ENCODE measurements at places on chromosomes 16 and 17. TPM values are rescaled to one million over a fixed set of nuclear protein-coding genes. Genes with fewer than 3 reads are reported as not detected.

DNA sequence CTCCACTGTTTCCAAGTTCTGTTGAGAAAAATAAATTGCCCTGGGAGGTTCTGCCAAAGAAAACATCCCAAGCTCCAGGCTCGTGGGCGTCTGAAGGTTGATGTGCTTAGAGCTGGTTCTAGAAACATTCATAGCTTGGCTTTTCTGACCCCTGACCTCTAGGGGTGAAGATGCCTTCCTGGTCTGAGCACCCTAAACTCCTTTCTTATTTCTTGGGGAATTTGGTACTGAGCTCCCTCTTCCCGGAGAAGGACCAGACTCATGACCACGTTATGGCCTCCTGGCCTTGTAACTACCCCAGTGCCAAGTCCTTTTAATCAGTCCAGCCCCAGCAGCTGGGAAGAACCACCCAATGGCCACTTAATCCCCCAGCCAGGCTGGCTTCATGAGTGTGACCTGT, 66.4 kb downstream of the MYH11 start:
- no peak for DNase-seq

- DNase-seq = no peak
Observed at GRCh38 chr17:1650731-1651558, 1.3 kb upstream of the RILP start.

- no peak for DNase-seq
Observed at GRCh38 chr16:89047331-89048089, 46.1 kb upstream of the ACSF3 start.

- no peak for DNase-seq
Observed at GRCh38 chr16:54077050-54077821, 209.4 kb downstream of the IRX3 start.

DNA sequence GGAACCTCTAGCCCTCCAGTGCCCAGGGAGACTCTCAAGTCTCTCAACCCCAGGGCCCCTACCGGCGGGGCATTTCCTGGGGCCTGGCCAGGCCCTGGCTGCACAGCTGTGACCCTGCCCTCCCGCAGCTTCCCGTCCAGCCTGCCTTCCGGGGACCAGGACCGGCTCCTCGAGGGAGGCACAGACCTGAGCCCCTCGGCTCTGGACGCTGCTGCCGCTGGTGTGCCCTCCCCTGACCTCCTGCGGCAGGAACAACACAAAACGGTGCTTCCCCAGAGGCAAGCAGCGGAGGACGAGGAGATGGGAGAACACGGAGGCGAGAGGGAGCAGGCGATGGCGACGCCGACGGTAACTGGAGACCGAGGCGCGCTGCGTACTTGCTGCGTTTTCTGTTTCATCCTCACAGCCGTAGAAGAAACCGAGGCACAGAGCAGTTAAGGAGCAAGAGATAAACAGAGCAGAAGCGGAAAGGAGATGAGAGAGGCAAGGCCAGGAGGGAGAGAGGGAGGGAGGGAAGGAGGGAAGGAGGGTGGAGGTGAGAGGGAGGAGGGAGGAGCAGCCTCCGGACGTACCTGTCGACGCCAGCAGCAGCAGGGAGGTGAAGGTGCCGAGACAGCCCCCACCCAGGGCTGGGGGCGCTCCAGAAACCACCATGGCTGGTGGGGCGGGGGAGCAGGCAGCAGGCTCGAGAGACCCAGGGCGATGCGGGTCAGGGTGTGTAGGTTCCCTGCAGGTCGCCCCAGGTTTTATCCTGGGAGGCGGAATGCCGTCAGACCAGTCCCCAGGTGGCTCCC, at the start of gene PRSS22:
Gene PRSS22 (minus strand): TSS at position 720 of the 794 bp plus-strand sequence. CDS start 66 bp downstream, at position 654.
- no peak for DNase-seq

DNA sequence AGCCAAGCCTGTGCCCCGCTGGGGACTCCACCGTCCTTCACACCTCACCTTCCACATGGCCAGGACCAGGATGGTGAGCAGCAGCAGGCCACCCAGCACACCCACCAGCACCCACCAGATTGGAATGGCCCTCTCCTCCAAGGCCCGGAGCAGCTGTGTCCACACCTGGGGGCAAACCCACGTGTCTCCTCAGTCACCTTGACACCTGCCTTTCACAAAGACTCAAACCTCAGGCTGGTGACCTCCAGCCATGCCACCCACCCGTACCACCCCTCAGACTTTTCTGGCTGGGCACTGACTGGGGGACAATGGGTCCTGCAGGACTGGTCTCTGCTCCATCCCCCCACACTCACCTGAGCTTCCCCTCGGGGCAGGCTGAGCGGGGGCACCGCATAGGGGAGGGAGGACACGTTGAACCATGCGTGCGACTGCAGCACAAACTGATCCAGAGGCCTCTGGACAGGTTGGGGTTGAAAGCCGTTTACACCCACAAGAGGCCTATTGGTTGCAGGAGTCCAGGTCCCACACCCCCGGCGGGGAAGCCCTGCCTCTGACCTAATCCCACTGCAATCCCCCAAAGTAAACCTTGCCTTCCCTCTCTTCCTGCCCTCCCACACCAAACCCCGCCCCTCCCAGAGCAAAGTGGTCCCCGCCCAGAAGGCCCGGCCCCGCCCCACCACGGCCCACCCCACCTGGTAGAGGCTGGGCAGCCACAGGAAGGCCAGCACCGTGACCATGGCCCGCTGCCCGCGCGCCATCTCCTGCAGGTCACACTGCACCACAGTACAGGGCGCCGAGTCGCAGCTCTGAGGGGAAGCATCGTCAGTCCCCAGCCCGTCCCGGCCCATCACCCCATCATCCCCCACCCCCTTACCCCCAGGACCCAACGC, 10.9 kb upstream of the FAM171A2 start:
- DNase-seq = no peak

- DNase-seq = no peak
Observed at GRCh38 chr17:75315541-75316243, 26.5 kb upstream of the SLC25A19 start.

DNA sequence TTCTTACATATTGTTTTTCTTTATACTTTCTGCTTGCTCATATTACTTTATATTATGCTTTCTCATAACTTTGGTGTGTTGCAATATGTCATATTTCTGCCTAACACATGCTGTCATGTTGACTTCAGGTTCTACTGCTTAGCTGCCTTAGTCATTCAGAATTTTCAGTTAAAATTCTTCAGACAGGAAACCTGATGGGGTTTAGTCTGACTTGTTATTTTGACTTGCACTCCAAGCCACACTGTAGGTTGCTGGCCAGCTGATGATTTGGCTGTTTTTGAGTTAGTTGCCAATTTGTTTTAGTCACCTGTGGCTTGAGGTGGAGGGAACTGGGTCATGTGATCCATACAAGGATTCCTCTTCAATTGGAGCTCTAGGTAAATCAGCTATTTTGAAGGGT, 315.4 kb downstream of the MAP2K6 start:
- no peak for DNase-seq

DNA sequence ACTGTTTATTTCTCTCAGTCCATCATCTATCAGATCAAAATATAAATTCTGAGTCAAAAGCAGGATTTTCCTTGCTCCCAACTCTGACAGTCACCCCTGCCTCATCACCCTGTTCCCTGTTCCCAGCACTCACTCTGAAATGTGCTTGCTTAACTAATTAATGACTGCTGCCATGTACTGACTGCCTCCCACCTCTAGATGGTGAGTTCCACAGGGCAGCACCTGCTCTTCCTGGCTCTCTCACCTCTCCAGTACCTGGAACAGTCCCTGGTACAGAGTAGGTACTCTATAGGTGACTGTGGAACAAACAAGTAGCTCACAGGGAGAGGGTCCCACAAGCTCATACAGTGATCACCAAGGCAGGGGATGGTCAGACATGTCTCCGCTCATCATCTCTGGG, 114.3 kb upstream of the C16orf82 start:
- DNase-seq = no peak

DNA sequence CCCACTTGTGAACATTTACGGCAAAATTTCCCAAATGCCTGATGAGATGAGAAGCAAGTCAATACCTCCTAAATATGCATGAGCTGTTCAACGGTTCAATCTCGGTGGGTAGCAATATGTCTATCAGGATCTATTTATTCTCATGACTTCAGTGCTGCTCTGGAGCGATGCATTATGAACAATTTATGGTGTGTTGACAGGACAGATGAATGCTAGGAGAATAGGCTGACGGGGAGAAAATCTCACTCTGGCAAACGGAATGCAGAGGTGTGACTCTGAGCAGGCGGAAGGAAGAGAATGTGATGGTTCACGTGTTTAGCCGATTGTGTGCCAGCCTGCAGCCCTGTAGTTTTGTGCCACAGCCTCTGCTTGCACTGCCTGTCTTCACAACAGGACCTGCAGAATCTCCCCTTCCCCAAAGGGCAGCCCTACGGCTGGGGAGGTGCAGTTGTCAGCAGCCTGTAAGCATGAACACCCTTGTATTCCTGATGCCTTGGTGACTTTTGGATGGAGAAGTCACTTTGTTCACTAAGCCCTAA, 345.2 kb downstream of the PHKB start:
- no peak for DNase-seq

DNA sequence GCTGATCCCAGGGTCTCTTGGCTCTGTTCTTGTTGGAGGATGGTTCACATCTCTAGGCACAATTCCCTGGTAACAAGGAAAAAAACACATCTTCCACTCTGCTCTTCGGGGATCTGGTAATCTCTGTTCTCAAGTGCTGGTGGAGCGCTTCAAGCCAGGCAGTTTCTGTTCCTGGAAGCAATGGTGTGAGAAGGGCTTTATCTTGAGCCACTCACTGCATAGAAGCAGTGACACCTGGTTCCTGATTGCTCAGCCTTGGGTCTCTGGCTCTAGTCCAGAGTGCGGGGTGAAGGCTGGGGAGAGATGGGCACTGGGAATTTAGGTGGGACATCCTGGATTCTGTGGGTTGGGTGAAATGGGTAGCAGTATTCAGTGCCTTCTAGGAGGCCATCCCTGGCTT, 14.1 kb downstream of the AKAP1 start:
- DNase-seq = no peak

GRCh38 chr17:10169290-10169689, 29.1 kb downstream of the GAS7 start:
- no peak for DNase-seq

DNA sequence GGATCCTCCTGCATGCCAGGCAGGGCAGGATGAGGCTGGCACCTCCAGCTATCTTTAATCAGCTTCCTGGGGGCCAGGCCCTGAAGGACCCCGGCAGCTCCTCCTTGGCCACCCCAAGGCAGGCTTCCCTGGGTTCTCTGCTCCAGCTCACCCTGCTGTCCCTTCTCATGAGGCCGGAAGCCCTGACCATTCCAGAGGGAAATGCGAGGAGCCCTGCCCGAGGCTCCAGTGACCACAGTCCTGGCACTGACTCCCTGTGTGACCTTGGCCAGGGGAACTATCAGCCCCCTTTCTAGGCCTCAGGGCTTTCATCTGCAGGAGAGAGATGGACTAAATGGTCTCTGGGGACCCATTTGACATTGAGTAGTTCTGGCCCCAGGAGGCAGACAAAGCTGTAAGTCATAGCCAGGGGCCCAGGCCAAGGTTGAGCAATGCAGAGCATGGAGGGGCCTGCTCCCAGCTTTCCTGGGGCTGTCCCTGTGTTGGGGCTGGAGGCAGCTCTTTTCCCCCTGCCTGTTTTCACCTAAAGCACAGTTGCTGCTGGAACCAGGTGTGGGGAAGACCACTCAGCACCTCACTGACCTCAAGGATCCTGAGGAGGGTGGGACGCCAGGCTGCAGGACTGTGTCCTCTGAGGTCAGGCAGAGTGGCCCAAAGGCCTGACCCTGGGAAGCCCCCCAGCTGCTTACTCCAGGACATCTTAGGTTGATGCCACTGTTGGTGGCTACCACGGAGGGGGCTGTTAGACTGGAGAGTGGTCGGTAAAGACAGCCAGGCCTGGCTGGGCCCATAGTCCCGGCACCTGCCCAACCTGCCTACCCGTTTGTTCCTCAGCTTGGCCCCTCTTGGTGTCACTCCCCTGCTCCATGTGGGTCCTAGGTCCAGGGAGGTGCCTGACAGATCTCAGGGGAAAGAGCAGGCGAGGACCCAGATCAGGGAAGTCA, 8.1 kb downstream of the KCNH6 start:
- DNase-seq = no peak

- no peak for DNase-seq
Observed at GRCh38 chr17:61158376-61158775, 241.3 kb upstream of the TBX2 start.

- DNase-seq = no peak
Observed at GRCh38 chr16:17318238-17318637, 152.5 kb downstream of the XYLT1 start.

DNA sequence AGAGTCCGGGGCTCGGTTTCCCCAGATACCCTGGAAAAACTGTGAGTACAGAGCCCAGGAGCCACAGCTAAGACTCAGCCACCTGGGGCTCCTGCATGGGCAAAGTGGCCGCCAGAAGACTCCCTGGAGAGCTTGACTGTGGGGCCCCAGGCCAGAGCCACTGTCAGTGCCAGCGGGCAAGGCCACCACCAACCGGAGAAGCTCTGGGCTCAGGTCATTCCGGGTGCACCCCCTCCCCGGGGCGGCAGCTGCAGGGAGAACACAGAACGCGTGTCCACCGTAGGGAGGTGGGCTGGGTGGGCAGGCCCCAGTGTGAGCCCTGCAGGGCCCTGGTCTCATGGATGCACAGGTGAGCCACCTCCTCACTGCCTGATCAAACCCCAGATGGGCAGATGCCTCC, 22.3 kb upstream of the RBFOX3 start:
- no peak for DNase-seq

GRCh38 chr17:34012709-34013375, 242.2 kb upstream of the CCL2 start:
- DNase-seq = no peak

DNA sequence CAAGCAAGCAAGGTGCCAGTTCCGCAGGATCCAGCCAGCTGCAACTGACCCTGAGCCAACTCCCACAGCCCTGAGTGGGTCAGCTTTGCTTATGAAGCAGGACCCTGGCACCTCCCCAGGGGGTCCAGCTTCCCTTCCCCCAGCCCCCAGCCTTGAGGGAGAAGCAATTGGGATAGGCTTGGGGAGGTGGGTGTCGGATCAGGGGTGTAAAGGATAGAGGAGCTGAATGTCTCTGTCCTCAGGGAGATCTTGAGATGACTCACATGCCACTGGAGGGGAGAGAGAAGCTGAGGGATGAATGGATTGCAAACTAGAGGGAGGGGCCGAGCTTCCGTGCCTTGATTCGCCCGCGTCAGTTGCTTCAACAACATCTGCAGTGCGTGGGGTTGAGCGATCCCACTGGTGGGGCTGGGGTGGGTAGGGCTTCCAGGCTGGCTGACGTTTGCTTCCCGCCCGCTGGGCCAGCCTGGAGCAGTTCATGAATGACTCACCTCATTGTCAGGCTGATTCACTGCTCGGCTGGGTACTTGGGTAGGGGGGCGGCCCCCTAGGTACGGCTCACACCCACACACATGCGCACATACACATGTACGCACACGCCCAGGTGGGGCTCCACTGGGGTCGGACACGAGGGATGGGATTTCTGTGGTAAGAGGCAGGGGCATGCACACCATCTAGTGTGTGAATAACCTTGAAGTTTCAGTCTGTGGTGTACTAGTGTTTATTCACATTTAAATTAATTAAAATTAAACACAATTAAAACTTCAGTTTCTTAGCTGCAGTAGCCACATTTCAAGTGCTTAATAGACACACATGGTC, 3.6 kb upstream of the HROB start:
- DNase-seq = peak; percentile 71

PPP1R27 gene
- not detected for total RNA-seq

CTRL gene
- 3.5 TPM for total RNA-seq

TRIM65 gene
- 10.0 TPM for total RNA-seq

CACNG5 gene
- not detected for total RNA-seq

WSCD1 gene
- 3.3 TPM for total RNA-seq

CDH3 gene
- 11.5 TPM for total RNA-seq

Measured in omental fat pad (tissue), 4 donors.